ENCODE measurements at places on chromosomes 3 and 15. TPM values are rescaled to one million over a fixed set of nuclear protein-coding genes. Genes with fewer than 3 reads are reported as not detected.

DNA sequence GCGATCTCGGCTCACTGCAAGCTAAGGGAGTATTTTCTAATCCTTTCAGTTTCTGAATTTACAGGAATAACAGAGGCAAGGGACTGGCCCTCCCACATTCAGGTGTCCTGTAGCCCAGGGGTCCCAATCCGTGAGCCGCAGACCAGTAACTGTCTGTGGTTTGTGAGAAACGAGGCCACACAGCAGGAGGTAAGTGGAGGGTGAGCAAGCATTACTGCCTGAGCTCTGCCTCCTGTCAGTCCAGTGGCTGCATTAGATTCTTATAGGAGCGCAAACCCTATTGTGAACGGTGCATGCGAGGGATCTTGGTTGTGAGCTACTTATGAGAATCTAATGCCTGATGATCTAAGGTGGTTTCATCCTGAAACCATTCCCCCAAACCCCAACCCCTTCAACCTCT lies 5.0 kb upstream of the IL17RC start:
- no peaks in the 10 kb centered on the region for H3K36me3 ChIP-seq
- no peak overlapping the region for H3K4me3 ChIP-seq
- no peaks in the 10 kb centered on the region for H3K27me3 ChIP-seq

DNA sequence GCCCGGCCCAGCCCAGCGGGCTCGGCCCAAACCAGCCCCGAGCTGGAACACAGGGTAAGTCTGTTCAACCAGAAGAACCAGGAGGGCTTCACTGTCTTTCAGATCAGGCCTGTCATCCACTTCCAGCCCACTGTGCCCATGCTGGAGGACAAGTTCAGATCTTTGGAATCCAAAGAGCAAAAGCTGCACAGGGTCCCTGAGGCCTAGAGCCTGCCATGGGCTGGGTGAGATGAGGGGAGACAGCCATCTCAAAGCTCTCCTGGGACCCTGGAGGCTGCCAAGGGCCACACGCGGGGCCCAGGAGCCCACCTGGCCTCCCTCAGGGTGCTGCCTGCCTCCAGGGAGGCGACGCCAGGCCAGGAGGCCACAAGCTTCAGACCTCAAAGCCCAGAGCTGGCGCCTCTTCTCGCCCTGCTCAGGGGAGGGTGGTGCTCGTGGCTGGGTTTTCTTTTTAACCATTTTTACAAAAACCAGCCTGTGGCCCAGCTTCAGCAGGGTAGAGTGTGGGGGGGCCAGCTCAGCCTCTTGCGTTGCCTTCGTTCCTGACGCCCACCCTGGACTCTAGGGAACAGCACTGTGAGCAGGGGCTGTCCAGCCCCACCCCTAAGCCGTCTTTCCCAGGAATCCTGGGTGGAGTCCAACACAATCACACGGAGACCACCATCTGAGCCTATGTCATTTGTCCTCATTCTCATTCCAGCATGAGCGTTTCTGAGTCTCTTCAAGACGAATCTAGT lies 107.0 kb downstream of the ETFA start:
- no peak overlapping the region for H3K4me3 ChIP-seq
- no peaks in the 10 kb centered on the region for H3K27me3 ChIP-seq
- peaks cover 5% of the 10 kb centered on the region for H3K4me1 ChIP-seq

GRCh38 chr15:39997031-39997430 lies 42.0 kb downstream of the SRP14 start:
- peak overlapping the region; percentile 5 for H3K27ac ChIP-seq
- no peaks in the 10 kb centered on the region for H3K27me3 ChIP-seq
- no peak overlapping the region for H3K4me3 ChIP-seq
- no peak for DNase-seq

DNA sequence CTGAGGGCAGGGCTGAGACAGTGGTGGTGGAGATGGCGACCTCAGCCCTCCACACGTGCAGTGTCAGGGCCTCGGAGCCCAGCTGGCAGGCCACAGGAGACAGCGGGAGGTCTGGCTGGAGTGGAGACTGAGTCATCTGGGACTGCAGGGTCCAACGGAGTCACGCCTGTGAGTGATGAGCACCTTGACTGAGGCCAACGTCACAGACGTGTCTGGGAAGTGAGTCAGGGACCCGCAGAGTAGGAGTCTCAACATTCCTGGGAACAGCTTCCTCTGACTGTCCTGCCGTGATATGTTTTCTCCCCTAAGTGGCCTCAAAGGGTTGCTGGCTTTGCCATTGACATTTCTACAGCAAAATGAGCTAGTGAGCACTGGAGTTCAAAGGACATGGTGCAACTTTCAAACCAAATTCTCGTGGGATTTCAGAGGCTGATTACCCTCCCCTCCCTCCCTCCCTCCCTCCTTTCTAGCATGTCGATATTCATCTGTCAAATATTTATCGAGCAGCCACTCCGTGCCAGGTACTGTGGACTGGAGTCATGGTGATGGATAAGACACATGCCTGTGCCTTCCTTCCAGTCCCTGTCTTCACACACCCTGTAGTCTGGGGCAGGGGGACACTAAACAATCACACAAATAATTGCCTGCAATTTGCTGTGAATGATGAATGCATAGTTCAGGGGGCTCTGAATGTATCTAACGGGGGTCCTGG lies 53.3 kb upstream of the AMOTL2 start:
- H3K4me3 ChIP-seq = no peak overlapping the region
- DNase-seq = no peak
- peaks cover 25% of the 10 kb centered on the region for H3K4me1 ChIP-seq
- H3K27me3 ChIP-seq = no peaks in the 10 kb centered on the region
- H3K27ac ChIP-seq = peak overlapping the region; percentile 87

DNA sequence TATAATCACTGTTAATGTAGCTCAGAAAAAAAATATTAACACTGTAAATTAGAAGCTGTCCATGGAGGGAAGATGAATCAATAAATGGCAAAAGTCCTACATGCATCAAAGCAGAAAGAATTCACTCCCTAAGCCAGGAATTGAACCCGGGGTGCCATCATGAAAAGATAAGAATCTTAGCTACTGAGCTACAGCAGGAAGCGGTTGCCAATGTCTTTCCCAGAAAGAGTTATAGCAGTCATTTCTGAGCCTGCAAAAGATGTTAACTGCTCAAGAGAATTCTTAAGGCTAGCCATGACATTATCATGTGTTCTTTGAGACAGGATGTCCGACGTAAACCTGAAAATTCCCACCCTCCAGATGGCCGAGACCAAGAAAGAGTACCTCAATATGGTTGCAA lies 47.4 kb upstream of the MKRN3 start:
- H3K36me3 ChIP-seq = no peaks in the 10 kb centered on the region
- H3K4me3 ChIP-seq = no peak overlapping the region
- H3K27me3 ChIP-seq = no peaks in the 10 kb centered on the region
- H3K4me1 ChIP-seq = no peaks in the 10 kb centered on the region

DNA sequence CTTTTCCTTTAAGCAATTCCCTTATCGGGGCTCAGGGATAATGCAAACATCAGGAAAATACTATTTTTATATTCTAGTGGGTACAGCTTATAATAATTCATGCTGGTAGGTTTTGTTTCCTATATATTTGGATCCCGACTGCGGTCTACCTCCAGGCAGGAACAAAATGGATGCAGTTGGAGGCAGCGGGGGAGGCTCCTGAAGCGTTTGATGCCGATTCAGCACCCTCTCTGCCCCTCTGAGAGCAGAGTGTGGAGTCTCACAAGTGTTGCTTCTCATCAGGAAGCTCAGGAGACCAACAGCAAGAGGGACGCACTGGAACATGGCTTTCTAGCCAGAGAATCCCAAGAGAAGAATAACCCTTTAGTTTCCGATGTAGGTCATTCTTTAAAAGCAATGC lies 104.9 kb downstream of the RORA start:
- H3K4me1 ChIP-seq = peaks cover 7% of the 10 kb centered on the region
- H3K27me3 ChIP-seq = peaks cover 10% of the 10 kb centered on the region
- no peak for DNase-seq
- no peak overlapping the region for H3K27ac ChIP-seq
- no peaks in the 10 kb centered on the region for H3K36me3 ChIP-seq

DNA sequence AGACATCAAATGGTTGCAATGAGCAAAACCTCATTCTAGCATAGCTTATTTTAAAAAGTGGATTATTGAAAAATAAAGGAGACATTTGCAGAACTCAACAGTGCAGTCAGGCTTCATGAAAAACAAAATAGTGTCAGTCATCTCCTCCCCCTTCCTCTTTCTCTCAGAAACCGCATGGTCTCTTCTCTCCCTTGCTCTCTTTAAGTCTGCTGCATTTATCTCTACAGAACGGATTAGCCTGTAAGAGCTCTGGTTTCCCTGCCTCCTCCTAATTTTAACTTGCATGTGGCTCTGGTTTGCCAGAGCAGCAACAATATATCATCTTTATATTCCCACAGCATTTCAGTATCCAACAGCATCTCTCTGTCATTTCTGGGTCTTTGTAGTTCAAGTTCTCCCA lies 609.0 kb downstream of the MECOM start:
- DNase-seq = no peak
- no peaks in the 10 kb centered on the region for H3K27me3 ChIP-seq
- H3K36me3 ChIP-seq = no peaks in the 10 kb centered on the region
- no peak overlapping the region for H3K27ac ChIP-seq
- H3K4me3 ChIP-seq = no peak overlapping the region

- no peaks in the 10 kb centered on the region for H3K4me1 ChIP-seq
- H3K4me3 ChIP-seq = no peak overlapping the region
- no peak overlapping the region for H3K27ac ChIP-seq
- no peak for DNase-seq
- no peaks in the 10 kb centered on the region for H3K36me3 ChIP-seq
- peaks cover 2% of the 10 kb centered on the region for H3K27me3 ChIP-seq
Measured at GRCh38 chr3:17030956-17031652, 146.3 kb downstream of the PLCL2 start.

- DNase-seq = no peak
- no peak overlapping the region for H3K27ac ChIP-seq
- H3K36me3 ChIP-seq = peaks cover 8% of the 10 kb centered on the region
- peaks cover 14% of the 10 kb centered on the region for H3K4me1 ChIP-seq
Measured at GRCh38 chr15:62737551-62737950, 305.0 kb upstream of the TPM1 start.

- no peak overlapping the region for H3K27ac ChIP-seq
- H3K4me1 ChIP-seq = no peaks in the 10 kb centered on the region
- no peak overlapping the region for H3K4me3 ChIP-seq
- DNase-seq = no peak
Measured at GRCh38 chr3:113423699-113424098, 17.6 kb downstream of the CFAP44 start.

- no peak for DNase-seq
- H3K4me3 ChIP-seq = peak overlapping the region; percentile 99
- peak overlapping the region; percentile 86 for H3K27ac ChIP-seq
- peaks cover 61% of the 10 kb centered on the region for H3K4me1 ChIP-seq
- no peaks in the 10 kb centered on the region for H3K27me3 ChIP-seq
Measured at GRCh38 chr3:188154809-188155574, 1.0 kb downstream of the LPP start.

- no peak for DNase-seq
- H3K27ac ChIP-seq = no peak overlapping the region
- no peaks in the 10 kb centered on the region for H3K27me3 ChIP-seq
- no peak overlapping the region for H3K4me3 ChIP-seq
- peaks cover 3% of the 10 kb centered on the region for H3K36me3 ChIP-seq
Measured at GRCh38 chr3:81622395-81622794, 139.1 kb downstream of the GBE1 start.

DNA sequence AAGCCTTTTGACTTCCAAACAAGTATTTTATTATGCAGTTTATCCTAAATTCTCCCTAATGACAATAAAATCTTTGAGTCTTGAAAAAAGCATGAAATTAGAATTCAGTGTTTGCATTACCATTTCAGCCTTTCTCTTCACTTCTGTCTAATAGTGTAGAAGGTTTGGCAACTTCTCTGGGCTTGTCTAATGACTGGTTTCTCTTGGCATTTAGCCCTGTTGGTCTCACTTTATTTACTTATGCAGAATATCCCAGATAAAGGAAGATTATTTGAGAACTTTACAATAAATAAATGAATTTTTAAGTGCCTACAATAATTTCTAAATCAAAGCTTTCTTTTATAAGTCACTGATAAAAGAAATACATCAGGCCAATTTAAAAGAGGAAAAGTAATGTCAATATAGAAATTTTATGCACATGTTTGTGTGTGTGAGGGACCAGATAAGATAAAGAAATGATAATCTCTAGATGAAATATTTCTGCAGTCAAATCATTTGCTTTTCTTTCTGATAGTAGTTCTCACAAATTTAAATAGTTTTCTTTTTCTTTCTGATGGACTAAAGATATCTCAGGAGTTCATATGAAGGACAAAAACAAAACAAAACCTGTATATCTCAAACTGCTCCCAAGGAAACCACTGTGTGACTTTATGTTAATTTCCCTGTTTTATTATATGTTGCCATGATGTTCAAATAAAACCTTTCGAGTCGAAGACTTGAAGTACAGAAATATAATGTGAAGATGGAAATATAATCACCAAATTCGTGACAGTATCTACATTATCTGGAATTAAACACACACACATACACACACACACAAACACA lies 533.1 kb upstream of the CBLB start:
- H3K36me3 ChIP-seq = no peaks in the 10 kb centered on the region
- no peak for DNase-seq
- no peaks in the 10 kb centered on the region for H3K27me3 ChIP-seq
- H3K27ac ChIP-seq = no peak overlapping the region

- no peaks in the 10 kb centered on the region for H3K36me3 ChIP-seq
- peaks cover 10% of the 10 kb centered on the region for H3K27me3 ChIP-seq
- H3K4me3 ChIP-seq = no peak overlapping the region
Measured at GRCh38 chr3:87987952-87988351, 70.9 kb downstream of the CGGBP1 start.

GRCh38 chr15:85943791-85944190 lies 135.9 kb upstream of the AGBL1 start:
- H3K36me3 ChIP-seq = no peaks in the 10 kb centered on the region
- no peaks in the 10 kb centered on the region for H3K4me1 ChIP-seq
- no peaks in the 10 kb centered on the region for H3K27me3 ChIP-seq
- H3K27ac ChIP-seq = no peak overlapping the region

- no peak for DNase-seq
- H3K36me3 ChIP-seq = peaks cover 64% of the 10 kb centered on the region
- H3K4me3 ChIP-seq = no peak overlapping the region
- H3K27ac ChIP-seq = no peak overlapping the region
Measured at GRCh38 chr3:14132689-14133088, 7.8 kb downstream of the TMEM43 start.

Gene SPTBN5
- total RNA-seq = 3.0 TPM

Gene RYR3
- not detected for total RNA-seq

Gene ANO10
- total RNA-seq = 32.8 TPM

Gene HIGD2B
- not detected for total RNA-seq

Gene TICRR
- 2.3 TPM for total RNA-seq

Gene GUCA1C
- not detected for total RNA-seq

Gene NANOGP8
- not detected for total RNA-seq

Gene SPINK8
- total RNA-seq = not detected

Gene CHST13
- not detected for total RNA-seq

Gene ITGA11
- total RNA-seq = 1,161 TPM

Gene IL5RA
- not detected for total RNA-seq

Gene PODXL2
- total RNA-seq = 5.9 TPM

Gene SLC41A3
- 80.6 TPM for total RNA-seq

Gene LRRIQ4
- not detected for total RNA-seq

Gene ARGFX
- not detected for total RNA-seq

Gene ROBO2
- 18.4 TPM for total RNA-seq

All from osteocyte (in vitro differentiated cells).